Muscle of leg (tissue), 16 donors: ENCODE measurements at places on chromosomes 7 and 10. TPM values are rescaled to one million over a fixed set of nuclear protein-coding genes. Genes with fewer than 3 reads are reported as not detected.
A peak's percentile ranks its signal among the peaks of the same experiment; 100 is the strongest.

- peak; percentile 86 for DNase-seq
Measured at GRCh38 chr10:102269017-102269416, 23.7 kb downstream of the GBF1 start.

GRCh38 chr7:73802459-73802858 is 28.3 kb upstream of the CLDN4 start:
- no peak for DNase-seq

DNA sequence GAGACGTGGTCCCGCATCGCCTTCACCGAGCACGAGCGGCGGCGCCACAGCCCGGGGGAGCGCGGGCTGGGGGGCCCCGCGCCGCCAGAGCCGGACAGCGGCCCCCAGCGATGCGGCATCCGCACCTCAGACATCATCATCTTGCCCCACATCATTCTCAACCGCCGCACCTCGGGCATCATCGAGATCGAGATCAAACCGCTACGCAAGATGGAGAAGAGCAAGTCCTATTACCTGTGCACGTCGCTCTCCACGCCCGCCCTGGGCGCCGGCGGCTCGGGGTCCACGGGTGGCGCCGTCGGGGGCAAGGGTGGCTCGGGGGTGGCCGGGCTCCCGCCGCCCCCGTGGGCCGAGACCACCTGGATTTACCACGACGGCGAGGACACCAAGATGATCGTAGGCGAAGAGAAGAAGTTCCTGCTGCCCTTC is 737 bp downstream of the CNNM2 start:
- DNase-seq: peak; percentile 27

- DNase-seq: peak; percentile 76
Measured at GRCh38 chr10:78160591-78160990, 126.9 kb downstream of the RPS24 start.

GRCh38 chr7:18458830-18459229 is 36.7 kb upstream of the HDAC9 start:
- no peak for DNase-seq

DNA sequence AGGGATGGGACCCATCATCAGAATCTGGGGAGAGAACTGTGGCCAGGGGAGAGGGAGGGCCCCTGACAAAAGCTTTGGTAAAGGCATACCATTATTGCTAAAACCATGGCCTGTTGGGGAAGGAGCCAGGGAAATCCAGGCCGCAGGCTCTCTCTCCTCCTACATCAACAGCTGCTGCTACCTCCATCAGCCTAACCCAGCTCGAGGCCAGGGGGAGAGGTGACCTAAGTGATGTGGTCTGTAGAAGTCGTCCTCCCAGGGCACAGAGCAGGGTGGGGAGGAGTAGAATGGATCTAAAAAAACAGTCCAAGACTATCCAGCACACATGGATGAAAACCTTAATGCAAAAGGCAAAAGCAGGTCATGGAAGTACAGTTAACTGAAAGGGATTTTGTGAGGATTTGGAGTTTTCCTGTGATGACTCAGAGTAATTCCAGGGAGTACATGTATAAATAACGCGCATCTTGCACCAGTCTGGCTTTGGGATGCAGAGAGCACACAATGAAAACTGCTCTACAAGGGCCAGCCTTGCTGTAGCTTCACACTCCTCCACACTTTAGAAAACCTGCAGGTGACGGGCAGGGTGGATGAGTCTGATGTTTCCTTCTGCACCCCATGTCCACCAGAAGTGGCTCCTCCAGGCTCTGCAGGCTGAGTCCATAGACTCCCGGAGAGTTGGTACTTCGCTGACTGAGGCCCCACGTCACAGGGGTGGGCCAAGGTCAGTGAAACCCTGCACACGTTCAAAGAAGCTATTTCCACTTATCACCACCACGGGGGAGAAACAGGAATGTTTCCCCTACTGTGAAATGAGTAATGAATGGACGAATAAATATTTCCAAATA is 38.5 kb upstream of the MSMB start:
- DNase-seq: no peak

GRCh38 chr10:45491061-45491460 is 117.0 kb downstream of the ALOX5 start:
- no peak for DNase-seq

DNA sequence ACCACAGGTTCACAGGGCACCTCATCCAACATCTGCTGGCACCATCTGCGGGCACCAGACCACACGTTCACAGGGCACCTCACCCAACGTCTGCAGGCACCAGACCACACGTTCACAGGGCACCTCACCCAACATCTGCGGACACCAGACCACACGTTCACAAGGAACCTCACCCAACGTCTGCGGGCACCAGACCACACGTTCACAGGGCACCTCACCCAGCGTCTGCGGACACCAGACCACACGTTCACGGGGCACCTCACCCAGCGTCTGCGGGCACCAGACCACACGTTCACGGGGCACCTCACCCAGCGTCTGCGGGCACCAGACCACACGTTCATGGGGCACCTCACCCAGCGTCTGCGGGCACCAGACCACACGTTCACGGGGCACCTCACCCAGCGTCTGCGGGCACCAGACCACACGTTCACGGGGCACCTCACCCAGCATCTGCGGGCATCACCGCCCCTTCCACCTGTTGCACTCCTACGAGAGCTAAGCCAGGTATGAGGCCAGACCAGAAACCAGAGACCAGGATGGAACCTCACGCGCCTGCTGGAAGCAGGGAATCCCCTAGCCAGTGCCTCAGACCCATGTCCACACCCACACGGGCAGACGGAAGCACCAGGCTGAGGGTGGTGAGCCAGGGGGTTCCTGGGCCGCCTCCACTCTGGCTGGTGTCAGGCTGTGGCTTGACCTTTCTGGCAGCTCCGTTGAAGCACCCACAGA is 182.8 kb downstream of the MAD1L1 start:
- DNase-seq: no peak

GRCh38 chr7:22480523-22481075 is 19.4 kb downstream of the STEAP1B start:
- no peak for DNase-seq

GRCh38 chr7:17194656-17195055 is 103.8 kb upstream of the AHR start:
- DNase-seq: peak; percentile 19

- peak; percentile 63 for DNase-seq
Measured at GRCh38 chr7:140342727-140343514, 55.4 kb downstream of the SLC37A3 start.

DNA sequence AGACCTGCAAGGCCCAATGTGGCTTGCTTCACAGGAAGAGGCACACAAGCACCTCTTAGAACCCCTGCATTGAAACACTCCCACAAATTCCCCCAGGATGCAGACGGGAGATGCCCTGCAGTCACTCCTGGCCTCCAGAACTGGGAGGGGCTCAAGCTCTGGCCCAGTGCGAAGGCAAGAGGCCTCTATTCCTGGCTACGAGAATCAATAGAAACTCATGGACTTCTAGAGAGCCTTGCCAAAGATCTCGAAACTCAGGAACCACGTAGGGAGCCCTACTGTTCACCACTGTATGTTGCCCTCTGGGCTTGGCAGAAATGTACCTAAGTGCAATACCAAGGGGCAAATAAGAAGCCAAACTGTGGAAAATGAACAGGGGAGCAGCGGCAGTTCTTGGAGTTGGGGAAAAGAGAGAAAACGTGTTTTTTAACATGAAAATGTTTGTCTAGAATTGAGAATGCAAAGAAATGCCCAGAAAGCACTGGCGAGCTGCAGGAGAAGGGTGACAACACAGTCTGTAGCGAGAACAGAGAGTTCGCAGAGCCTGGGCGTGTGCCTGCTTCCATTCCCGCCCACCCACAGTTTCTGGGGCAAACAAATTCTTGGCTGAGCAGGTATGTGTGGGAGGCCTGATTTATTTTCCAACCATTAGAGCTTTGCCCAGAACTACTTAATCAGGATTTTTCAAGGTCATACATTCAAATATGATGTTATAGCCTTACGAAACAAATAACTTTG is 260.5 kb upstream of the KLF14 start:
- peak; percentile 27 for DNase-seq

- DNase-seq: no peak
Measured at GRCh38 chr10:112519133-112519761, 72.2 kb downstream of the VTI1A start.

DNA sequence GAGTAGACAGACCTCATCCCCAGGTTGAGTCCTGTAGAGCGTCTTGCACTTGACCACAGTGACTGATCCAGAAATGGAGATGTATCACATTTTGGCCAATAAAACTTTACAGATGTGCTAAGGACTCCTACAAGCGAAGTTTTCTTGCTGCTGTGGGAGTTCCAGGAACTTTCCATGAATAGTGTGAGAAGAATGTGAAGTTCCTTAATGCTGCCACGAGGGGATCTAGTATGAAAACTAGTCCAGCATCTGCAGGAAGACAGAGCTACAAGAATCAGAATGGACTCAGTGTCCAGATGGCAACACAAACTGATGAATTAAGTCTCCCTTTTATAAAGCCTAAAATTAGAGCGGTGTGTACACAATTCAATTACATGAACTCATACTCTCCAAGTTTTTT is 14.8 kb upstream of the LSM8 start:
- peak; percentile 32 for DNase-seq

DNA sequence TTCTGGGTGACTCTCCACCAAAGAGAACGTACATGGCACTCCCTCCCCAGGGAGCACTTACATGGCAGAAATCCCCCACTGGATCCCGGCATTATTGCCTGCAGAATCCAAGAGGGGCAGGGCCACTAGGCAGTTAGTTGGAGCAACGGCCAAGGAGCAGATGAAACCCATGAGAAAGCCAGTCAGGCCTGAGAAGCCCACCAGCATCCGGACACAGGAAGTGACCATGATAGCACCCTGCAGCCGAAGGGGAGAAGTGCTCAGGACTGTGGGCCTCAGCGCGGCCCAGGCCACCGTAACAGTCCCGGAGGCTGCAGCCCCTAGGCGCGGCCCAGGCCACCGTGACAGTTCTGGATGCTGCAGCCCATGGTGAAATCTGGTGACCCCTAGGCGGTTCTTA is 43.5 kb downstream of the STRA8 start:
- DNase-seq: no peak

DNA sequence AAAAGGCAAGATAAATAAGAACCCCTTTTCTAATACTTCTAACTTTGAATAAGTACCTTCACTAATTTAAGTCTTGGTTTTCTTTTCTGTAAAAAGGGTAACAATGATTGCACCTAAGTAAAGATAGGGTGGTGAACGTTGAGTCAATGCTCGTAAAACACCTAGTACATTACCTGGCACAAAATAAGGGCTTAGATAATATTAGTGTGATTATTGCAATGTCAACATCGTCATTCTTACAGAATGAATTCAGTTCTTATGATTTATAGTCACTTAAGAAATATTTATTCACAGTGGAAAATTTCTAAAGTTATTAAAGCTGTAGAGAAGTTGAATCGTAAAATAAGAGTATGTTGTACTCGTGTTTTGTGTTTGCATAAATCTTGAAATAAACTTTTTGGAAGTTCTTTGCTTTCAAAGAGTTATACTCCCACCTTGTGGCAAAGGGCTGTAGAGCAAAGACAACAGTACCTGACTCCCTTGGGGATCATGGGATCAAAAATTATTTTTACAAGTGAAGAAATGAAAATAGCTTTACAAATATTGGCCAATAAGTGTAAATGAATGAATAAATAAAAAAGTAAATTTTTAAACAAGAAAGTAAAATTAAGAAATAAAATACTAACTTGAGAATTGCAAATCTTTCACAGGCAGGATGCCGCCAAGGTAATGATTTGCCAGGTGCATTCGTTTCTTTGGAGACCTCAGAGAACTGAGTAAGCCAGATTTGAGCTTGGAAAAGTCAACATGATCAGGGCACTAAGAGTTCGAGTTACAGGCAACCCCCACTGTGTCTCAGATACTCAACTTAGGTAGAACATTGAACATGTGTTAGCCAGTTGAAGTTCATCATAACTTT is 285.8 kb upstream of the CACNA2D1 start:
- peak; percentile 30 for DNase-seq

GRCh38 chr7:417973-418601 is 101.6 kb downstream of the PDGFA start:
- no peak for DNase-seq

DNA sequence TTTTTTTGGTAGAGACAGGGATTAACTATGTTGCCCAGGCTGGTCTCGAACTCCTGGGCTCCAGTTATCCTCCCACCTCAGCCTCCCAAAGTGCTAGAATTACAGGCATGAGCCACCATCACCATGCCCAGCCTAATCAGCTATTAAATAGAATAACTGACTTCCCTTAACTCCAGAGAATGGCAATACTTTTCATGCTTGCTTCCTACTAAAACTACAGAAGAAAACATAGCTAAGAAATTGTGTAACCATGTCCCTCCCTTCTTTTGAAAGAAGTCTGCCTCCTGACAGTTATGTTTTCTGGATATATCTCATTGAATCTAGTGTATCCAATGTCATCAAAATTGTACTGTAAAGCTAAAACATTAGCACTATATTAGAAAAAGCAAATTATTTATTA is 95.6 kb downstream of the KMT2C start:
- DNase-seq: no peak

GRCh38 chr10:128000471-128001362 is 93.8 kb downstream of the PTPRE start:
- DNase-seq: no peak

DNA sequence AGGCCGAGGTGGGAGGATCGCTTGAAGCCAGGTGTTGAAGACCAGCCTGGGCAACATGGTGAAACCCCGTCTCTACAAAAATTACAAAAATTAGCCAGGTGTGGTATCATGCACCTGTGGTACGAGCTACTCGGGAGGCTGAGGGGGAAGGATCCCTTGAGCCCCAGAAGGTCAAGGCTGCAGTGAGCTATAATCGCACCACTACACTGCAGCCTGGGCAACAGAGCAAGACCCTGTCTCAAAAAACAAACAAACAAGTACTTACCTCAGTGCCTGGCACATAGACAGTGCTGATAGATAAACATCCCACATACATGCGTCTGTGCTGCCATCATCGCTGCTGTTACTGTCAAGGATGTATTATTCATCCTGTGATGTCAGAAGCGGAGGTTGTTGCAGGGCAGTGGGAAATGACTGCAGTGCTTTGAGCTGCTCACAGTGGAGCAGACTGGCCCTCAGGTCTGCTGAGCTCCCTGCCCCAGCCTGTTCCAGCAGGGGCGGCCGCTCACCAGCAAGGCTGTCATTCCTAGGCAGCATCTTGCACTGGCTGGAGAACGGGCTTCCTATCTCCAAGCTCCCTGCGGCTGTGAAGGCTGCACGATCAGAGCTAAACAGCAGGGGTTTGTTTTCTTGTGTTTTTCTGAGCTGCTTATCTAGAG is 18.6 kb downstream of the FOXK1 start:
- no peak for DNase-seq

SYT15 gene
- 1.1 TPM for total RNA-seq

CEP55 gene
- 7.0 TPM for total RNA-seq

GRID2IP gene
- 0.09 TPM for total RNA-seq

MYO1G gene
- total RNA-seq: 0.58 TPM

CC2D2B gene
- 0.58 TPM for total RNA-seq

NPS gene
- not detected for total RNA-seq

FAM241B gene
- total RNA-seq: 0.18 TPM

OR6V1 gene
- not detected for total RNA-seq

CALY gene
- not detected for total RNA-seq
